ENCODE measurements at places on chromosomes 5 and 9.

GRCh38 chr5:110751902-110752762 lies 13.3 kb downstream of the SLC25A46 start:
- DNase-seq, result no peak

DNA sequence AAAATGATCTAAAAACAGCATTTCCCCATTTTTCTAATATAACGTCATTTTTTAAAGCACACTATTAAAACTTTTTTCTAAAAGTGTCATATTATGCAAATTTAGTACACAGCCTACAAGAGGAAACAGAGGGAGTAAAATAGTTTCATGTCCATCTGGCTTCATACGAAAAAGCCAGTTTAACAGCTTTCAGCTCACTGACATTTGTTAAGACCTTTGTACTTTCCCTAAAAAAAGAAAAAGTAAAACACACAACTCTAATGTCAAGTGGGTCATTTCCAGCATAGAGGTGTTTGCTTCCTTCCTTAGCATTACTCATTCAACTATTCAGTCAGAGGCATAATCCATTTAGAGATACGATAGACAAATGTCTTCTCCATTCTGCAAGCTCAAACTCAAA lies 49.4 kb downstream of the ABHD17B start:
- no peak for DNase-seq

DNA sequence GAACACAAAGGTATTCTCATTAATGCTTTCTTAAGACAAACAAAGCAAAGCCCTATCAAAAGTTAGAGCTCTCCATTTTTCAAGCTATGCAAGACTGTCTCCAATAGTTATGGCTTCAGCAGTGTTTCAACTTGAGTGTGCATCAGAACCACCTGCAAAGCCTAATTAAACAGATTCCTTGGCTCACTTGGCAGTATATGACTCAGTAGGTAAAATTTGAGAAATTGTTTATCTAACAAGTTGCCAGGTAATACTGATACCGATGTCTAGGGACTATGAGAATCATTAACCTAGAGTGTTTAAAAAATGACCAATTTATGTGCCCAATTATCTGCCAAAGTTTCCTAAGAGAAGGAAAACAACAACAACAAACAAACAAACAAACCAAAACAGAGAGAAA lies 60.3 kb upstream of the PARP8 start:
- DNase-seq, result no peak

- no peak for DNase-seq
Observed at GRCh38 chr5:26482810-26483375, 555.5 kb downstream of the CDH9 start.

DNA sequence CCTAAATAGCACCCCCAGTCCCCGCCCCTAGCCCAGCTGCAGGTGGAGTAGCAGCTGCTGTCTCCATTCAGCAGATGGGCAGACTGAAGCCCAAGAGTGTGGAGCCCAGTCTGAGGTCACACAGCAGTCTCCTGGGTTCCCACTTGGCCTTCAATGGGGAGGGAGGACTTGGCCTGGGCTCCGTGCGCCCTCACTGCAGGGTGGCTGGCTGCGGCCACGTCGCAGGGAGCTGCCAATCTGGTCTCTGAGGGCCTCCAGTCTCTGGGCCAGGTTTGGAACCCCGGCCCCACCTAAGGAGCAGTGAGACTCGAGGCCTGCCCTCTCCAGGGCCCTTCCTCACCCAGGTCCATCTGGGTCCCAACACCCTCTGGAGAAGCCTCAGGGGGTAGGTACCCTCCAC lies 7.4 kb downstream of the KIF12 start:
- DNase-seq, result no peak

- no peak for DNase-seq
Observed at GRCh38 chr5:81601919-81602318, 149.0 kb downstream of the SSBP2 start.

DNA sequence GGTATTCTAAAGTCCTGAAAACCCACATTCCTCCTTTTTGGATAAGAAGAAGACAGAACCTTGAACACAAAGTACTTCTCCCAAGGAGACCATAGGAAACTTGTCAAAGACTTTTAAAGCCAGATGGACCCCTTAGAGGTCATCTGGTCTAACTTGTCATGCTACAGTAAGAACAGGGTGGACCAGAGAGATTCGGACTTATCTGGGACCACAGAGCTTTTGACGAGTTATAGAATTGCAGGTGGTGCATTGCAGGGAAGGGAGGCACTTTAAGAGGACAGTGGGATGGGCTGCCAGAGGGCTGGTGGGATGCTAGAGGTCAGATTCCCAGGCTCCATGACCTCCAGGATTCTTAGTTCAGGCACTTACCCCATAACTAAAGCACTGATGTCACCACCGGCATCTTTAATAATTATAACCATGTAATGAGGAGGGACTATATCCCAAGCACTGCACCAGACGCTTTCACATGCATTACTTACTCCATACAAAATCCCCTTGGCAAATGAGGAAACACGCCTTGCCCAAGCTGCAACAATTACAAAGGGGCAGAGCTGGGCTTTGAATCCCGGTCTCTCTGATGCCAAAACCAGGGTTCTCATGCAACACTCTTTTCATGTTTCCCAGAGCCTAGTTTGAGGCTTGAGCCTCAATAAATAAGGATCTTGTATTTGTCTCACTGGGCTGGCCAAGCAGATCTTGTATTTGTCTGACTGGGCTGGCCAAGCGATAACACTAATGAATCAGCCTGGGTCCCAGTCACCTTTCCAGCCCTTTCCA lies 12.8 kb upstream of the GPX3 start:
- DNase-seq, result no peak

DNA sequence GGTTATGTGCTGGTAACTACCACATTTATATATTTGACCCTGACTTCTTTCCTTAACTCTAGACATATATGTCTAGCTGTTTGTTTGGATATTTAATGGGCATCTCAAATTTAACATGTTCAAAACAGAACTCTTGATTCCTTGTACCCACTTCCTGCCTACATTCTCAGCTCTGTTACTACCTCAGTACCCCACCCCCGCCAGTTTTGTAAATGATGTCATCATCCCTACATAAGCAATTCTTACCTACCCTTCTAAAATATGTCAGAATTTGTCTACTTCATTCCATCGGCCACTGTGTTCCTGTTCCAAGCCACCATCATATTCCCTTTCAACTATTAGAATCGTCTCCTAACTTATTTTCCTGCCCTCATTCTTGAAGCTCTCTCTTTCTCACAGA lies 4.8 kb downstream of the RAD50 start:
- DNase-seq, result no peak

Measured in keratinocyte (primary cell).